HT1080 (cell line): ENCODE measurements at places on chromosomes 5 and 9.

- DNase-seq = peak; percentile 90
Observed at GRCh38 chr5:10632110-10632761, 68.4 kb downstream of the ANKRD33B start.

DNA sequence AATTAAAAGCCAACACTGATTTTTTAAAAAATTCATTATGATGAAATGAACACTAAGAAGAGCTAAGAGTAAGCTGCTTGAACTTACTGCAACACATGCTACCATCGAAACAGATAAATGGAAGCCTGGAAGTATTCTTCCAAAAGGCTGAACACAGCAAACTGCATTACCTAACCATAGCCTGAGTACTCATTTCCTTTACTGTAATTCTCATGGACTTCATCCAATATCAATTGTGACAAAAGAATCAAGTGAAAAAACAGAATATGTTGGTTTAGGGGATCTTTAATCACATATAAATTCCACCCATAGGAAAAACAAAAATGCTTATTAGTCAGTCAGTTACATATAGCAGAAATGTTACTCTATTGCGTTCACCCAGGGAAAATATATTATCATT lies 68.5 kb downstream of the DROSHA start:
- DNase-seq = no peak

DNA sequence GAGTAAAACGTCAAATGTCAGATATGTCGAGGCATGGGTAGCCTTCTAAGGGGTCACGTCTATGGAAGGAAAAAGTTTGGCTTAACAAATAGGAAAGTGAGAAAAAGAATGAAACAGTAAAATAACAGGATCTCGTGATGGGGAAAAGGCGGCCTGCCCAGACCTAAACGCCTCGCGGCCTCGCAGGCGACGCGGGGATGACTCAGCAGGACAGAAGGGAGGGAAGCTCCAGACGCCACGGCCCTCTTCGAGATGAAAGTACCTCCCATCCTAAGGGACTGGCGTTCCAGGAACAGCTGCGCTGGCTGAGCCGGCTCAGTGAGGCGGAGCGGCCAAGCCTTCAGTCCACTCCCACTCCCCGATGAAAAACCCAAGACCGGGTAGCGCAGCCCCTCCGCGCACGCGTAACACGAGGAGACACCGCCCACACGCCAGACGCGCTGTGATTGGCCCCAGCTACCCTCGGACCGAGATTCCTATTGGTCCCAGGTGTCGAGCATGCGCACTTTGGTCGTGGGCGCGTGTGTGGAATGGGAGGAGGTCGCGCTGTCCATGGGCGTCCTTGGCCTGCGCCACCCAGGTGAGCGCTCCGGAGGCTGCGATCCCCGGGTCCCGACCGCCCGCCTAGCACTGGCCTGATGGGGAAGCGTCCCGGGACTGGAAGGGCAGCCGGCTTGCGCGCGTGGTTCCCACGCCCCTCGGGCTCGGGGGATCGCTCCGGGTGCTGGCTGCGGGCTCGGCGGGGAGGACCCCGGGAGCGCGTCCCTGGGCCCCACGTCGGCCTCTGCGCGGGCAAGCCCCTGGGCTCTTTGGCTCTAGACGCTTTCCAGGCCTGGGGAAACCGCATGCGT lies 588.5 kb downstream of the MTRR start:
- peak; percentile 100 for DNase-seq

DNA sequence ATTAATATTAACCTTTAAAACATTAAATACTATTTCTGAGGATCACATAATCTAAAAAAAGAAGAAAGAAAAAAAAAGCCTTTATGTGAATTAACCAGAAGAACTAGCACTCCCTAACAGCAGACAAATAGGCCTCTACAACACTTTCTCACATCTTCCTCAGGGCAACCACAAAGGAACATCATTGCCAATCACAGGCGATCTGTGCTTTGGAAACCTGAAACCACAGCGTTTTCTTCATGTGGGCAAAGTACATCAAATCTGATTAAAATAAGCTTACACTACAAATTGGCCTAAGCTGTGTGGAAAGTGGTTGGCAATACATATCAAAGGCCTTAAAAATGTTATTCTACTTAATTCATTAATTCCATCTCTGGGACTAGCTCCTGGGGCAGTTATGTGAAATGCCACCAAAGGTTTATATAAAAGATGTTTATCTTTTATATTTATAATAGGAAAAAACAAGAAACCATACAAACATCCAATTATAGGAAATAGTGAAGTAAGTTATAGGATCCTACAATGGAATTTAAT lies 184.8 kb upstream of the TBCA start:
- DNase-seq = peak; percentile 4

DNA sequence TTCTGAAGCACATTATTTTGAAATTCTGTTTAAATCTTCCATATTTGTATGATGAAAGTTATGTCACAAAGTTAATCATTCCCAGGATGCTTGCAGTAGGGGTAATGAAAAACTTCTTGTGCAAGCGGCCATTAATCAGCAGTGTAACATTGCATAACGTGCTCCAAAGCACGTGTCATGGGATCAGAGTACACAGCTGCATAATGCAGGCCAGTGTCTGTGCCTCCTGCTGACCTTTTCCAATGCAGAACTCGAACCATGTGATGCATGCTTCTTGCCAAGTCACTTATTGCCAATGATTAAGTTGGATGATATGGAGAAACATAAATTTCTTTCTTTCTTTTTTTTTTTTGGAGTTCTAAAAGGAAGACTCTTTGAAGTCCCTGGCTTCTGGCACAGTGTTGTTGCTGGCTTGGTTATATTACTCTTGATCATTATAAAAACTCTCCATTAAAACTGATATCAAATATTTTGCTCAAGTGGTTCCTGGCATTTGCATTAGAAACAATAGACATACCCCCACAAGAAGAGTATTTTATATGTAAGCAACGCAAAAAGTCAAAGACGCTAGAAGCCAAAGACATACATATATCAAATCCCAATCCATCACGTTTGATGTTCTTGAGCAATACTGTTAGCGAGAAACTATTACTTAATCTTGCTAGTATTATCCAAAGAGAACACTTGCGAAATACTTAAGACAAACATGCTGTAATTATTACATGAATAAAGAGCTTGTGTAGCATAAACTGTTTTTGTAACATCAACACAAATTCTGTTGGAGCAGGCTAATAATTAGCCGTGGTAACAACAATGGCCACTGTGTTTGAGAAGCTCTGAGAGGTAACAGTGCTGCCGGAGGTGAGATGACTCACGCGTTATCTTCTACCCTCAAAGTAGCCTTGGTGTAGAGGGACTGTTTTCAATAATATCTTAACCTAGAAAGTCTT lies 164.2 kb downstream of the AUH start:
- peak; percentile 82 for DNase-seq

DNA sequence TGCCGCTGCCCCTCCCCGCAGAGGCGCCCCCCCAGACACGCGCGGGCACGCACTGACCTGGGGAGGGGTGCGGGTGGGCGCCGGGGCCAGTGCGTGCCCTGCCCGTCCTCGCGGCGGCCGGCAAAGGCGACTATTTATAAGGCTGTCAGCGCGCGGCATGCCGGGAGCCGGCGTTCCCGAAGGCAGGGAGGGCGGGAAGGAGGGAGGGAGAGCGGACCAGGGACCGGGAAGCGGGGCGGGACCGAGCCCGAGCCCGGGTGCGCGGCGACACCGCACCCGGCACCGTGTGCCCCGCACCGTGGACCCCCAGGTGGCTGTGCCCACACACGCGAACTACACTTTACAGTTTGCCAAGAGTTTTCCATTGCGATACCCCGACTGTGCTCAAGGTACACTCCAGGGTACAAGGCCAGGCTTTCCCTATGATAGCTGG lies at the start of gene AK1:
TSS of gene AK1 (minus strand) at position 110 of the 433 bp plus-strand sequence. CDS start 3,058 bp downstream, outside the sequence.
- DNase-seq = no peak

DNA sequence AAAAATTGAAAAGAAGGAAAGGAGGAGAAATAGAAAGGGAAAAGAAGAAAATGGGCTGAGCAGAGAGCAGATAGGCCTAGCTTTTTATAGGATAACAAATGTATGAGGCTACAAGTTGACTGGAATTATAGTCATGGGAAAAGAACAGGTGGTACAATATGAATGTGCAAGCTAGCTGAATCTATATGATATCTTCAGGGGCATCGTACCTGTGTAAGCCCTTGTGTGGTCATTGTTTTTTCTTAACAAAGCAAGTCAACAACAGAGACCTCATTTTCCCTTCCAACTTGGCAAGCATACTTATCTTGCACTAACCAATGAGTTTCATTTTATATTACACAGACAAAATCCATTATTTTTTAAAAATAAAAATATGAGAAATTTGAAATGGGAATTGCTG lies 259.2 kb downstream of the KCTD16 start:
- DNase-seq = no peak

- no peak for DNase-seq
Observed at GRCh38 chr5:32206509-32207354, 32.6 kb upstream of the GOLPH3 start.

DNA sequence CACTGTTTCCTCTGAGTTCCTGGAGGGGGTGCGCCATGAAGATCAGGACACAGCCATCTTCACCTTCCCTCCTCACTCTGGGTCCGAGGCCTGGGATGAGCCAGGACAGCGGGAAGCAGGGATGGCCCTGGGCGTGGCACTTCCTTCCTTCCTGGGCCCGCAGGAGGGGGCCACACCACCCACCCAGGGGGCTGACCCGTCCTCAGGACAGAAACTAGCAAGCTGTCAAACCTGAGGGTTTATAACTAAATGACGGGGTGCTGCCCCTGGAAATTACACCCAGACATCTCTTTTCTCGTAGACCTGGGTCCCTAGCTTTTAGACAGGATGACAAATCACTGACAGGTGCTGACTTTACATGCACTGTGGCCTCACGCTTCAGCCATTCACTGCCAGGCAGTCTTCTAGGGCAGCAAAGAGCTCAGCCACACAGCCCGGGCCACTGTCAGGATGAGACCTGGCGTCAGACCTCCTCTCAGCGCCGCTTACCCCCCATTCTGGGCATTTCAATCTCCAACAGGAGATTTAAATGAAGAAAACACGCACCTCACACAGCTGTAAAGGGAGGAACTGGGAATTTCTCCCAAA lies 8.1 kb downstream of the FCN2 start:
- no peak for DNase-seq
